ENCODE measurements at places on chromosomes 4 and X.

GRCh38 chr4:108393890-108394472 lies 225.2 kb upstream of the LEF1 start:
- DNase-seq, result no peak

DNA sequence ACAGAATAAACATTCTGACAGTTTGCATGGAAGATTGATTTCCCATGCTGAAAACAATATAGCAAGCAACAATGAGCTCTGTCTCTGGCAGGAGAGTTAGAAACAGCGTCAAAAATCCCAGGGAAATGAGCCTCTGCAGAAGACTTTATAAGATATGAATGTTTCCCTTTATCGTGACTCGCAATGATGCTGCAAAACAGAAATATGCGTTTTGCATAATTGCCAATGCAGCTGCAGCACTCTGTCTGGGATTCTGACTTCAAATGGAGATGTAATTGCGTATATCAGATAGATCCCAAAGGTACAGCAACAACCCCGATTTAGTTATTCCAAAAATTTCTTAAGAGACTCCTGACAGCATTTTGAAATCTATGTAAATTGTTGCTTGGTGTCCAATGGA lies 702.4 kb upstream of the EPHA5 start:
- DNase-seq, result no peak

GRCh38 chrX:15215366-15215765 lies 54.5 kb downstream of the ASB9 start:
- no peak for DNase-seq

GRCh38 chr4:128803783-128804182 lies 5.7 kb upstream of the JADE1 start:
- DNase-seq, result no peak

DNA sequence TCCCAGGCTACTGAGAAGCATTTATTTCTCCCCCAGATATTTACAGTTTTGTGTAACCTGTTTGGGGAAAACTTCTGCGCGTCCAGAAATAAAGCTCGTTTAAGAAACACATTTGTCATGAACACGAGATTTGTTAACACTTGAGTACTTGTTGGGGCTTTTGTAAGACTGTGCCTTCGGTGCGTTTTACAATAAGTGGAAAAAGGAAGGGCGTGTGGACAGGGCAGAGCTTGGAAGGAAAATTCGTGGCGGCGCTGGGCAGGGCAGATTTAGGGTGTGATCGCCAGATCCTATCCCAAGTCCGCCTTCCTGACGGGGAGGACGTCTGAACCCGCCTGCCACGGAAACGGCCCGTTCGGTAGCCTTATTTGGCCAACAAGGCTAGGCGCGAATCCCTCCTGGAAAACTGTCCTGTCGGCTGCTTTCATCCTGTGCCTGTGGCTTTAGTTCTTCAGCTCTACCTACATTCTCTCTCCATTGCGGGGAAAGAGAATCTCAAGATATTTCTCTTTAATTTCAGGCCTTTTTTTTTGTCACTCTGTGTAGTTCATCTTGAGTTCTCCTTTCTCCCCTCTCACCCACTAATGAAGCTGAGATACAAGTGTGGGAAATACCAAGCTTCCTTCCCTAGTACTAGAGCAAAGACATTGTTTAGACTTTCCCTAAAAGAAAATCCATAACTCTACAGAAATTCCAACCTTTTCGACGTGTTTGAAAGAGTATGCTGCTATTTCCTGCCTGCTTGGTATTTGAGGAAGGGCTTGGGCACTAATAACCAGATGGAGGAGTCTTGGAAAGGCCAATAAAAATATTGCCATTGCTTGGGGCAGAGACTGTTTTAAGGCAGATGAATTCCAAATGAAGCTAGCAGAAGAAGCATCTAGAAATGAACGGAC lies 982 bp downstream of the PDLIM5 start:
- DNase-seq, result no peak

- no peak for DNase-seq
Measured at GRCh38 chr4:7844594-7844991, 95.1 kb downstream of the AFAP1 start.

- DNase-seq, result no peak
Measured at GRCh38 chrX:82127228-82128123, 925.6 kb downstream of the SH3BGRL start.

DNA sequence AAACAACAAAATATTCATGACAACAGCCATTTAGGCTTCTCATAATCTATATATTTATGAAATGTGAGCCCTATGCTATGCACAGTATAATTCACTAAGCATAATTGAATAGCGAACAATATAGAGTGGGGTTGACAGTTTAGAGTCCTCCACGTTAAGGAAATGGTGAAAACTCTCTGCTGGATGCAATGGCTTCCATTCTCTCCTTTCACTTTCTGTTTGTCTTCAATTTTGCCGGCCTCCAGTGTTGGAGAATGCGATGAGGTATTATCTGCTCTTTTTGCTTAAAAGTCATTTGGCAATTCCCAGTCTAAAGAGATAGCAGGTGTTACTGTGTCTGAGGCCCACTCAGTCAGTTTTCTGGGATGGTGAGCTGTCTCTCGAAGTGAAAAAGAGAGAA lies 52.1 kb downstream of the NPY5R start:
- DNase-seq, result no peak

DNA sequence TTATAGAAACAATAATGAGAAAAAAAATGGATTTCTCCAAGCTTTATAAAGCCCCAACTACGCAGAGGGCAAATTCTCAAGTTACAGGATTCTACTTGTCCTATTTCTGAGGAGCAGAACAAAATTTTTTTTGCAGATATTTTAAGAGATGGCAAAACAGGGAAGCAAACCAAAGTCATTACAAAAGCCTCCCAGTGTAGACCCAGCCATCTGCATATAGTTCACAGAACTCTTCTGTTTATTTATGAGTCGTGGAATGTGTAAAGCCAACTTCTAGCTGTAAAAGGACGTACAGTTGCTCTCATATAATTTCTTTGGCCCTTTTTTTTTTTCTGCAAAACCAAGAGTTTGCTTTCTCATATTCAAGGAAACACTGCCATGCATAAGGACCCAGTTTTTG lies 120.4 kb downstream of the PCDH7 start:
- no peak for DNase-seq

GRCh38 chr4:127148165-127148564 lies 484.6 kb upstream of the INTU start:
- no peak for DNase-seq

DNA sequence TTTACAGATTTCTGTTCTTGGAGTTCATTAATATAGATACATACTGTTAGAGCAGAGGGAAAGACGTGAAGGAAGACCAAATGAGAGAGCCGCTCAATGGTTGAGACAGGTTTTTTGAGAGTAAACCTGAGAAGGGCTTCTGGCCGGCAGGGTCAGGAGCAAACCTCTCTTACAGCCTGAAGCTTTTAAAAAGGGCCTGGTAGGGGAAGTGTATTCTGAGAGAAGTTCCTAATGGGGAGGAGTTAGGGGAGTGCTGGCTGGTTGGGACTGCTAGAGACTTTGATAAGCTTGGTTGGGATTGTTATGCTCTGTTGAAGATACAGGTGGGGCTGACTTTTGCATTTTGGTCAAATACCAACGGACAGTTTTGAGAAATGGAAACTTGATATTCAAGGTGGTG lies 186.8 kb upstream of the PABPC4L start:
- DNase-seq, result no peak

- DNase-seq, result no peak
Measured at GRCh38 chrX:19515615-19516105, 352 bp upstream of the MAP3K15 start.

DNA sequence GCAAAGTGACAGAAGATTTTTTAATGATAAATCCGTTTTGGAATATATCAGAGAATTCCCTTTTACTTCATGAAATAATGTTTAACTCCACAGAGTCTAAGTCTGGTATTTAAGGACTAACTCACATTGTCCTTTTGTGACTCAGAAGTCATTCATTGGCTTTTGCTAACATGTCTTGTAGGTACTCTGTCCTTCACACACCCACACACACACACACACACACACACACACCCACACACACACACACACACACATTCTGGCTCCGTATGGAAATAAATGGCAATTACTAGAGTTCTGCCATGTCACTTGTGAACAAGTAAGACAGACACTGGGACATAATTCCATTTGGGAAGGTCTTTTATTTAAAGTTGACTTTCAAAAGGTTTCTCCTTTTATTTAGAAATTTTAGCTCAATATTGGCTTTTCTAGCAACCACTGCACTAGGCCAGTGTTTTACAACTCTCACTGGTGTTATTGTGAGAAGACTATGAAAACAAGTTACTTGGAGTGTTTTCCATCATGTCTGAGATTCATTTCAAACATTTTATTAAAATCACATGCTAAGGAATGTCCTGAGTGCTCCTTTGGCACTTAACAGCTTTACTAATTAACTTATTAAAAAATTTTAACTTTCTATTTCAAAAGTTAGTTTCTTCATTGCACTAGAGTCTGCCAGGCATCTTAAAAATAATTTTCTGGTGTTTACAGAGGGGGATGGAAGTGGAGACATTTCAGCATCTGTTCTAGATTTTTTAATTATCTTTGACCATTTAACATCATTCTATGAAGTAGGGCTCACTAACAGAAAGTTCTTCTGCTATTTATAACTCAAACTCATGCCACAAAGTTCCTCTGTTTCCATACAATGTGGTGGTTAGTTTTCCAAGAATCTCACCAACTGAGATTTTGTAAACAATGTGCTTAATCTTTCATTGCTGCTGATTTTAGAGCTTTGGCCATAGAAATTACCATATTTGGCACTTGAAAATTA lies 240.3 kb upstream of the GPC4 start:
- no peak for DNase-seq

GRCh38 chrX:50442426-50443116 lies 28.1 kb downstream of the DGKK start:
- DNase-seq, result no peak

- DNase-seq, result no peak
Measured at GRCh38 chr4:16202598-16202997, 23.7 kb downstream of the TAPT1 start.

- no peak for DNase-seq
Measured at GRCh38 chr4:3388471-3389232, 53.1 kb upstream of the HGFAC start.

DNA sequence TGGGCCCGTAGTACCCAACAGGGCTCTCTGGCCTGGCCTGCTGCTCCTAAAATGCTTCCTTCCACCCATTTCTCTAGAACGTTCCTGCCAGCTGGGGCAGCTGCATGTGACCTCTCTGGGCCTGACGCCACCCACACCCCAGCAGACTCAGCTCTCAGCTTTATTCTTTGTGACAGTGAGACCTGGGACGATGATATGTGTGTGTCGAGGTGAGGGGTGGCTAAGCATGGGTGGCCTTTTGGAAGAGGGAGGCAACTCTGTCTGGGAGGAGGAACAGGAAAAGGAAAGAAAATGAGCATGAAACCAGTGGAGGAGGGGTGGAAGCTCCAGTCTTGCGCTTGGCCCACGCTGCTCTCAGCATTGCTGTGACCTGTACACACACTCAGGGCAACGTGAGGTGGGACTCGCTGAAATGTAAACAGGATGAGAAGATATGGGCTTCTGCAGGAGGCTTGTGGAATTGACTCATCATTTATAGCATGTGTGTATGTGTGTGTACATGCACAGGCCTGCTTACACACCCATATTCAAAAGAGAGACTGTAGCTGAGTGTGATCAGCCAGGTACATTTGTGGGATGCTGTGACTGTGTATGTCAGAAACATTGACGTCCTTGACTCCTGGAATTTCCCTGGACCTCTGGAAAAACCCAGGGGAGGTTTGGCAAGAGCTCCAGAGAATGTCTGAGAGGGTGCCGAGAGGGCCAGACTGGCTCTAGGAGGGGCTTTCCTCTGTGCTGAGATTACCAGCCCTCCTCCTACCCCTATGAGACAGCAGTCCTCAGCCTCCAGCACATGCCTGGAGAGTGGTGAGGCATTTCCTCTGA lies 137.9 kb downstream of the PJA1 start:
- DNase-seq, result no peak

GRCh38 chr4:184012937-184013336 lies 107.8 kb downstream of the STOX2 start:
- no peak for DNase-seq

DNA sequence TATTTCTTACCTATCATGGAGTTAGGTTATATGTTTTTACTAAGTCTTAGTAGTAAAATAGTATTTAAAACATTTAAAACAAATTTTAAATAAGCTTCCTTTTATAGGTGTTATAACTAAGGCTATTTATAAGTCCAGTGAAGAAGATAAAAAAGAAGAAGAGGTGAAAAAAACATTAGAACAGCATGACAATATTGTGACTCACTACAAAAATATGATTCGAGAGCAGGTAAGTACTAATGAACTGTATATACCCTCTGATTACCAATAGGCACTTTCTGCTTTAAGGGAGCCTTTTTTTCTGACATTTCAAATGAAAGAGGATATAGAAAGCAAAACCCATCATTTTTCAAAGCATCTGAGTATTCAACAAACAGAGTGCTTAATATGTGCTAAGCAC lies 76.6 kb downstream of the USO1 start:
- DNase-seq, result no peak

DNA sequence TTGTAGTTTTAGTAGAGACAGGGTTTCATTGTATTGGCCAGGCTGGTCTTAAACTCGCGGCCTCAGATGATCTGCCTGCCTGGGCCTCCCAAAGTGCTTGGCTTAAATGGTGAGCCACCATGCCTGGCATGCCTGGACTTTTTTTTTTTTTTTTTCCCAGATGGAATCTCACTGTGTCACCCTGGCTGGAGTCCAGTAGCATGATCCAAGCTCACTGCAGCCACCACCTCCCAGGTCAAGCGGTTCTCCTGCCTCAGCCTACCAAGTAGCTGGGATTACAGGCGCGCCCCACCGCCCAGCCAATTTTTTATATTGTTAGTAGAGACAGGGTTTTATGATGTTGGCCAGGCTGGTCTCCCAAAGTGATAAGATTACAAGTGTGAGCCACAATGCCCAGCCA lies 8.4 kb downstream of the UBE2K start:
- no peak for DNase-seq

DNA sequence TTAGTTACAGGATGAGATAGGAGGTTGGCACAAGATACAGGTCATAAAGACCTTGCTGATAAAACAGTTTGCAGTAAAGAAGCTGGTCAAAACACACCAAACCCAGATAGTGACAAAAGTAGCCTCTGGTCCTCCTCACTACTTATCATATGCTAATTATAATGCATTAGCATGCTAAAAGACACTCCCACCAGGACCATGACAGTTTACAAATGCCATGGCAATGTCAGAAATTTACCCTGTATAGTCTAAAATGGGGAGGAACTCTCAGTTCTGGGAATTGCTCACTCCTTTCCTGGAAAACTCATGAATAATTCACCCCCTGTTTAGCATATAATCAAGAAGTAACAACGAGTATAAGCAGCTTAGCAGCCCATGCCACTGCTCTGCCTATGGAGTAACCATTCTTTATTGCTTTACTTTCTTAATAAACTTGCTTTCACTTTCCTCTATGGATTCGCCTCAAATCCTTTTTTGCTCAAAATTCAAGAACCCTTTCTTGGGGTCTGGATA lies 1254.4 kb downstream of the PCDH7 start:
- no peak for DNase-seq

- no peak for DNase-seq
Measured at GRCh38 chr4:60117726-60118323, 1082.3 kb upstream of the ADGRL3 start.

DNA sequence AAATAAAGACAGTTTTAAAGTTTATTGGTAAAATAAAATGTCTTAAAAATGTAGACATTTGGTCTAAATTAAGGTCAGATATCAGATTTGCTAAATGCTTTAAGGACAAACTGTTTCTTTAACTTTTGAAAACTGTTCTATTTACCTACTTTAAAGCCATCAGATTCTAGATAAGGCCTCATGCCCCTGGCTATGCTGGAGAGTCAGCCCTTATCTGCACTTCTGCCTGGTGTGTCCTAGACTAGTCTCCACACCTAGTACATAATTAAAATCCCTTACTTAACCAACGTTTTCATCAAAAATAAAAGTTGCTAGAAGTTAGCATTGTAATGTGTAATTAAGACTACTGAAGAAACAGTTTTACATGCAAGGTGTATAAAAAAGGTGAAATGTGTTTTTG lies 25.6 kb downstream of the HSD17B11 start:
- no peak for DNase-seq
